GM04504 (cell line): ENCODE measurements at places on chromosomes 16 and 17.

- peak; percentile 28 for DNase-seq
Observed at GRCh38 chr17:78532922-78533640, 44.1 kb downstream of the DNAH17 start.

DNA sequence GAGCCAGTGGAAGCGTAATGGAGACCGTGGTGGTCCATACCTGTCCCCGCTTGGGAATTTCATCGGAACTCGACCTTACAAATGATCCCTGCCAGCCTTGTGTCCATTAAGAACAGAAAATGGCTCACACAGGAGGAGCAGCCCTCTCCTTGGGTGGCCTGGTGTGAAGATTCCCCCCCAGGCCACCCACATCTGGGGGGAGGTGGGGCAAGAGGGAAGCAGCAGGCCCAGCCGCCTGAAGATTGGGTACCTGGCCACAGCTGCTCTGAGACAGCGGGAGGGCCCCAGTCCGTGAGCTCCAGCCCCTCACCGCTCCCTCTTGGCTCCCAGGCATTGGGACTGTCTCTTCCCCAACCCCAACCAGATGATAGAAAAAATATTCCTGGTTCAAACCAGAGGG is 277.8 kb upstream of the FOXF1 start:
- DNase-seq = no peak

DNA sequence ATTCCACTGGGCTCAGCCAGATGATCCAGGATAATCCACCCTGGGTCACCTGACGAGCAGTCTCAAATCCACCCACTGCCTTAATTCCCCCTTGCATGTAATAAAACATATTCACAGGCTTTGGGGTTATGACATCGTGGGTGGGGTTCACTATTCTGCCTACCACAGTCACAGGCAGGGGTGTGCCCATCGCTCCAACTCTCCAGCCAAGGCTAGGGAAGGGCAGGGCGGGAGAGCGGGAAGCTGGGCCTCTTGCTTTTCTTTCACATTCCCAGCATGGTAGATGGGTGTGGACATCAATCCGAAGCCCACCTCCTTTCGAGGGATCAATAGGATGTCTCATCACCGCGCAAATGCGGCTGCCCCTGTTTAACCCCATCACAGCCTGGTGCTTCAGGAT is 12.7 kb upstream of the CD300LD start:
- no peak for DNase-seq

- DNase-seq = no peak
Observed at GRCh38 chr17:80132906-80133625, 13.9 kb downstream of the EIF4A3 start.

- no peak for DNase-seq
Observed at GRCh38 chr16:83470416-83470815, 337.4 kb upstream of the HSBP1 start.

DNA sequence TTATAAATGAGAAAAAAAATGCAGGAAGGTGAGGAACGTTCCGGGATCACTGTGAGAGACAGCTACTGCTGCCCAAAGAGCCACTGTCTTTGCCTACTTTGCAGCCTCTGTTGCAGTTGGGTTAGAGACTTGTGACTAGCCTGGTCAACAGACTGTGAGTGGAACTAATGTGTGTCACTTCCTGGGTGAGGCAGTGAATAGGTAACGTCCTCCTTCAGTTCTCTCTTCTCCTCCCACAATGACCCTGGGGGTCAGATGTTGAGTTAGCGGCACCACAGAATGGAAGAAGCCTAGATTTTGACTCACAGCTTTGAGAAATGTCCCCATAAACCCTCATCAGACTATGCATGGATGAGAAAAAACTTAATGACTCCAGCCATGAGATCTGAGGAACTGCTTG is 5.2 kb downstream of the C16orf46 start:
- DNase-seq = no peak

DNA sequence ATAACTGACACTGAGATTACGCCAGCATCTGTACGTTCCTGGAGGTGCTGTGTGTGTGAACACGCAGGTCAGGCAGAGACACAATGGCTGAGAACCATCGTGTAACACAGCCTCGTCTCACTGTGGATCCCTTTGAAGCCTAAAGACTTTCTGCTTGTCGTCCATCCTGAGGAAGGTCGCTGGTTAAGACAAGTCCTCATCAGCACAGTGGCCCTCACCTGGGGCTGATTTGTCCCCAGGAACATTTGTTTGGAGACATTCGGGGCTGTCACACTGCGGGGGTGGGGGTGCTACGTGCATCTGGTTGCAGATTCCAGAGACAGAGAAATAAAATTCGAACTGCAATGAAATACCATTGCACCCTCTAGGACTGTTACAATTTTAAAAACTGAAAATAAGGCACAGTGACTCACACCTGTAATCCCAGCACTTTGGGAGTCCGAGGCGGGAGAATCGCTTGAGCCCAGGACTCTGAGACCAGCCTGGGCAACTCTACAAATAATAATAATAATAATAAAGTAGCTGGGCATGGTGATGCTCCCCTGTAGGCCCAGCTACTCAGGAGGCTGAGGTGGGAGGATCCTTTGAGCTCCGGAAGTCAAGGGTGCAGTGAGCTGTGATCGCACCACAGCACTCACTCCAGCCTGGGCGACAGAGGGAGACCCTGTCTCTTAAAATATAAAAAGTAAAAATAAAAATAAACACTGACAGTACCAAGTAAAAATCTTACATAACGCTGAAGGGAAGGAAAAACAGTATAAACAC is 112.0 kb upstream of the METRNL start:
- no peak for DNase-seq

- no peak for DNase-seq
Observed at GRCh38 chr17:63443053-63443452, 3.1 kb downstream of the CYB561 start.

GRCh38 chr16:1678500-1679098 is 520 bp downstream of the JPT2 start:
- no peak for DNase-seq

DNA sequence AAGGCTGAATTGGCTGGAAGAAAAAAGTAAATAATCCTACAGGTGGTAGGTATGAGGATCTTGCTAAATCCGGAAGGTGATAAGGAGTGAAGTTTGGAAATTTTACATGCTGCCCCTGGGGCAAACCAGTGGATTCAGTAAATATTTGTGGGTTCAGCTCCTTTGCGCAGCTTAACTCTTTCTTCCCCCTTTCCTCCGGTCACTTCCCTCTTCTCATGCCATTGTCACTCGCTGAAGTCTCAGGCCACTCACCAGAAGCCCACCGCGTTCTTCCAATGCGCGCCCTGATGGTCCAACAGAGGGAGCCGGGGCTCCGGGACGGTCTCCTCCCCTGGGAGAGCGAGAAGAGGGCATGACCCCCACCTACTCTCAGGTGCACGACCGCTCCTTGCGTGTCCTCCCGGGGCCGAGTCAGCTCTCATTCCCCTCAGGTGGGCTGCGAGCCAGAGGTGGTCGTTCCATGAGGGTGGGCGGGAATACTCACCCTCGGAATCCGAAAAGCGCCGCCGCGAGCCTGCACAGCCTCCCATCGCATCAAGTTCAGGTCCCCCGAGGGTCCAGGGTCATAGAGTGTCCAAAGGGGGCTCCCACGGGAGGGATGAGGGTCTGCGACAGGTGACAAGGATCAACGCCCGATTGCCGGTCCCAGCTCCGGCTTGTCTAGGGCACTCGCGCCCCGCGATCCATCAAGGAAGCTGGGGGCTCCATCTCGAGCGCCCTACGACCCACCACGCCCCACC is 474 bp downstream of the CLN3 start:
- DNase-seq = no peak

- DNase-seq = no peak
Observed at GRCh38 chr17:49292901-49293300, 62.3 kb upstream of the PHOSPHO1 start.

GRCh38 chr16:12078405-12079280 is 102.1 kb downstream of the SNX29 start:
- DNase-seq = no peak

DNA sequence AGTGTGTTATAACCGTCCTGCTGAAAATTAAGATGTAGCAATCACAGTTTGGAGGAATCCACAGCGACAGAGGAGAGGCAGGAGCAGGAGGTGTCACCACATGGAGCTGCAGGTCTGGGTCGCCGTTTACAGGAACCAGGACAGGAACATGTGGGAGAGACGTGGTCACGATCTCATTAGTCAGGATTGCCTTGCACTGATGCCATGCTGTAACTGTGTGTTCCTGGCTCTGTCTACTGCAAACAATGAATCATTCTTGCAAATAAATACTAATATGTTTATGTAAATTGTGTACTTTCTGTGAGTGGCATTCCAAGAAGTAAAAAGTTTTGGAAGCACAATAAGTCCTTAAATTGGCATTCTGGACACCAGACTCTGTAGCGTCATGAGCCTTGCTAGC is 271.8 kb downstream of the CPPED1 start:
- DNase-seq = peak; percentile 15

DNA sequence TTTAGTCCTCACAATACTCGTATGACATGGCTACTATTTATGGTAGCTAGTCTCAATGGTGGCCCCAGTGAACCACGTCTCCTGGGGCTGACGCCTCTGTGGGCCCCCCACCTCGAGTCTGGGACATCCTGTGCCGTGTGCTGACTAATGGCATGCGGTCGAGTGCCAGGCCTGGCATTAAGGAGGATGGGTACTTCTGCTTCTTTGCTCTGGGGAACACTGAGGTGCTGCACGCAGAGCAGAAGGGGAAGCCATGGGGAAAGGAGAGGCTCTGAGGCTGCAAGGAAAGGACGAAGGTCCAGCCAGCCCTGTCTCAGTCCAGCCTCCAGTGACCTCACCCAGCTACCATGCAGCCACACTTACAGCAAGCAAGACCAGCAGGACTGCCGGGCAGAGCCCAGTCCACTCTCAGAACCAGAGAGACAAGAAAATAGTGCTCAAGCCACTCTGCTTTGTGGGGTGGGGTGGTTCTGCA is 5.7 kb upstream of the MPRIP start:
- no peak for DNase-seq

- DNase-seq = no peak
Observed at GRCh38 chr16:28964072-28964471, 10.5 kb upstream of the SPNS1 start.

DNA sequence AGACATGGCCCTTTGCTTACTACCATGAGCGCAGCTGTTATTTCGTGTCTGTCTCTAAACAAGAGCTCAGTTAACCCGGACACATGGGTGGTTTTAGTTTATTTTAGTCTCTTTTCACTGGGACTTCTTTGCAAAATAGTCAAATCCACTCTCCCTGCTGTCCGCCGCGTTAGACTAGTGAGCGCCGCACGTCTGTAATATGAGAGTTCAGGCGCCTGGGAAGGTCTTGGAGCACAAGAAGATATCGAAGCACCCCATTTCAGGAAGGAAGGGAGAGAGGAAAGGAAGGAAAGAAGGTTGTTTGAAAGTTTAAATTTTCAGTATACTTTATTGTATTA is 111.0 kb upstream of the CHMP6 start:
- DNase-seq = no peak
